ENCODE measurements at places on chromosomes 13 and 19. TPM values are rescaled to one million over a fixed set of nuclear protein-coding genes. Genes with fewer than 3 reads are reported as not detected.
A peak's percentile ranks its signal among the peaks of the same experiment; 100 is the strongest.

DNA sequence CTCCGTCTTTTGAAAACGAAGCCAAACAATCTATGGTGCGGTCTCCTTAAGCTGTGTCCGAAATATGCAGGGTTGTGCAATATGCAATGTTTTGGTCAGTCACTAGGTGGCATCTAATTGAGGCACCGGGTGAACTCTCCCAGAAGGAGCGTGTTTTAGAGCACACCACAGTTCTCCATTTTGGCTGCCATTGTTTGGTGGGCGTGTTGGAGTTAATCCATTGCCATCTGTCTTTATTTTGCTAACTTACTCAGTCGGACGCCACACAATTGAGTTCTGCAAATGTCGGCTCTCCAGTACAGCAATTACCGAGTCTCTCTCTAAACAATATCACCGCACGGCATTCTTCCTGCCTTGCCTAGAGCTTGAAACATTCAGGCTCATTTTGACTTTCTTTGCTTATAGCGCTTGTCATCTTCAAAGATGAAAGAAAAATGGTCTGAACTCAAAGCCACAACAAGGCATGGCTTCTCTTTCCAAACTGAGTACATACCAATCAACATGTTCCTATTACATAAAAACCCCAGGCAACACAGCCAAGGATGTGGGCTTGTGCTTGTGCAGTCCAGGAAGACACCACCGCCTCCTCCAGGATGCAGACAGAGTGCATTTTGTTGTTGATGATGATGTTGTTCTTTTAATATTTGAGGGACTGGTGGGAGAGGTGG is 182.0 kb upstream of the SERP2 start:
- no peak for DNase-seq
- H3K36me3 ChIP-seq, result no peaks in the 10 kb centered on the region
- no peak overlapping the region for H3K27ac ChIP-seq
- no peak overlapping the region for H3K4me3 ChIP-seq
- no peaks in the 10 kb centered on the region for H3K27me3 ChIP-seq

DNA sequence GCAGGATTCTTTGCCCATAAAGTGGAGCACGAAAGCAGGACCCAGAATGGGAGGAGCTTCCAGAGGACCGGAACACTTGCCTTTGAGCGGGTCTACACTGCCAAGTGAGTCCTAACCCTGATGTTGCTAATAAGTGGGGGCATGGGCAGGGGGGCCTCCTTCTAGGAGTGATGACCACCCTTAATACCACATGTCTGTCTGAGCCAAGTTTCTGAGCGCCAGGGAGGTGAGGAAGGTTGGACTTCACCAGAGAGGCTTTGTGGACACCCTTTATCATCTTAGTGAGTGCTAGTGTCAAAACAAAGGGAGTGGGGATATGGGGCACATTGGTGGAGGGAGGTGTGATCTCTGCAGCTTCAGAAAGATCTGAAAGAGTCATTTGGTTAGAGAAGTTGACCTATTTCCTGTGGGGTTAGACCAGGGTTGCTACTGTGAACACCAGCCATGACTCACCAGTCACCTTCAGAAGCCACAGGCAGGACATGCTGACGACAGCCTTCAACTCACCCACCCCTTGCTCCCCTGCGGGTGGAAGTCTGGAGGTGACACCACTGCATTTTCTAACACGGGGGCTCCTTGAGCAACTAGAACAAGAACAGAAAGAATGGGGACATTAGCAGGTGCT is 8.8 kb downstream of the ALOX5AP start:
- H3K4me1 ChIP-seq, result peaks cover 38% of the 10 kb centered on the region
- H3K4me3 ChIP-seq, result no peak overlapping the region
- peak overlapping the region; percentile 85 for H3K27ac ChIP-seq
- H3K36me3 ChIP-seq, result no peaks in the 10 kb centered on the region

DNA sequence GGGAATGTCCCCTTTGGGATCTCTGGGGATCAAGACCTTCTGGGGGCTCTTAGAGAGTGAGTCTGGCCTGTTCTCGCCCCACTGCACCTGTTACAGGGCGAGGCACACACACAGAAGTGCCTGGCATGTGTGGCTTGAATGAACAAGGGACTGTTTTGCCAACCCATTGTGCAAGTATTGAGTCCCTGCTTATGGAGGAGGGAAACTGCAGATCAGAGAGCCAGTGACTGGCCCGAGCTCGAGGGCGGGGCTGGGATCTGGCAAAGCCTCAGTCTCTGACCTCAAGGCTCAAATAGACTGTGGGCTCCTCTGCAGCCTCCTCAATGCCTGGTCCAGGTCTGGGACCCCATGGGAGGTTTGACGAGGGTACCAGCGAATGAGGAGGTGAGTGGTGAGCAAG is 5.5 kb downstream of the RAVER1 start:
- H3K27ac ChIP-seq, result no peak overlapping the region
- H3K4me1 ChIP-seq, result peaks cover 10% of the 10 kb centered on the region
- peaks cover 32% of the 10 kb centered on the region for H3K36me3 ChIP-seq
- no peak for DNase-seq
- H3K27me3 ChIP-seq, result no peaks in the 10 kb centered on the region

- H3K27ac ChIP-seq, result no peak overlapping the region
- no peak for DNase-seq
- no peak overlapping the region for H3K4me3 ChIP-seq
- H3K36me3 ChIP-seq, result no peaks in the 10 kb centered on the region
- no peaks in the 10 kb centered on the region for H3K27me3 ChIP-seq
These were observed 3.4 kb upstream of the N4BP2L1 start for GRCh38 chr13:32431361-32431760.

- H3K27me3 ChIP-seq, result no peaks in the 10 kb centered on the region
- H3K4me3 ChIP-seq, result no peak overlapping the region
- H3K27ac ChIP-seq, result no peak overlapping the region
- no peaks in the 10 kb centered on the region for H3K36me3 ChIP-seq
These were observed 50.7 kb downstream of the UGGT2 start for GRCh38 chr13:96002322-96003131.

GRCh38 chr19:5112681-5113575 is 144.0 kb downstream of the KDM4B start:
- no peak overlapping the region for H3K27ac ChIP-seq
- no peaks in the 10 kb centered on the region for H3K27me3 ChIP-seq
- peak; percentile 56 for DNase-seq
- H3K36me3 ChIP-seq, result peaks cover 4% of the 10 kb centered on the region
- H3K4me1 ChIP-seq, result no peaks in the 10 kb centered on the region

DNA sequence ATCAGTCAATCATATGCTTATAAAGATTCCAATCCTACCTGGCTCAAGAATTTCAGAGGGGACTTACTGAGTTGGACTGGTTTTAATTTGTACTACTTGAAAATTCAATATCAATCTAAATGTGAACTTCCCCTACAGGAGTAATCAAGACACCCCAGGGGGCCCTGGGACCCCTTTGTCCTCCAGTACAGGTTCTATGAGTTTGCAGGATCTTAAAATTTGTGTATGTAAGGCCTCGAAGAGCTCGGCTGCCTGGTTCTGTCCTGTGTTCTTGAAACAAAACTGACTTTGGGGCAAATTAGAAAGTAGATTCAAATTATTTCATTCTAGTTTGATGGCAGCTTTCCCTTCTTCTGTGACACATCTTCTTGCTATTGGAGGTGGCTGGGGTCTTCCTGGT is 261.3 kb downstream of the KCNRG start:
- no peaks in the 10 kb centered on the region for H3K4me1 ChIP-seq
- no peaks in the 10 kb centered on the region for H3K36me3 ChIP-seq
- DNase-seq, result no peak
- H3K4me3 ChIP-seq, result no peak overlapping the region
- H3K27me3 ChIP-seq, result no peaks in the 10 kb centered on the region

DNA sequence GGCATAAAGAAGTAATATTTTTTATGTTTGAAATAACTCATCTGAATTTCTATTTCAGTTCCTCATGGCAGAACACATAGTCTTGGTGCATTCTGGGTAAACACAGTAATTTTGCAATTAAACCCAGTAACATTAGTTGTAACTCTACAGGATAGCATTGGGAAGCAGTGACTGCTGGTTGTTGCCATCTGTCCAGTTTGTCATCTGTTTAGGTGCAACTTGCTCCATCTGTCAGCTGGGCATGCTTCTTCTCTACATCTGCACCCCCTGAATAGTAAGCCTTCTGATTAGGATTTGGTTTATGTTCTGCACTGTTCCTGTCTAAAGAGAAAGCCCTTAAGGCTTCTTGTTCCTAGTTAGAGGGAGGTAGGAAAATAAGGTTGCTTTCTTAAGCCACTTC is 63.5 kb upstream of the CSNK1A1L start:
- no peak for DNase-seq
- H3K36me3 ChIP-seq, result no peaks in the 10 kb centered on the region
- no peaks in the 10 kb centered on the region for H3K27me3 ChIP-seq
- H3K27ac ChIP-seq, result no peak overlapping the region
- no peaks in the 10 kb centered on the region for H3K4me1 ChIP-seq
- no peak overlapping the region for H3K4me3 ChIP-seq

GRCh38 chr13:44088411-44088810 is 208.7 kb downstream of the LACC1 start:
- no peaks in the 10 kb centered on the region for H3K36me3 ChIP-seq
- DNase-seq, result no peak
- no peaks in the 10 kb centered on the region for H3K4me1 ChIP-seq

GRCh38 chr19:51822325-51822724 is 27.4 kb downstream of the FPR3 start:
- H3K4me1 ChIP-seq, result no peaks in the 10 kb centered on the region
- no peaks in the 10 kb centered on the region for H3K27me3 ChIP-seq
- DNase-seq, result no peak
- H3K4me3 ChIP-seq, result no peak overlapping the region
- H3K27ac ChIP-seq, result peak overlapping the region; percentile 28

- H3K4me3 ChIP-seq, result no peak overlapping the region
- H3K27ac ChIP-seq, result no peak overlapping the region
- no peak for DNase-seq
- H3K4me1 ChIP-seq, result no peaks in the 10 kb centered on the region
These were observed 507.0 kb downstream of the DACH1 start for GRCh38 chr13:71360041-71360440.

GRCh38 chr13:30440910-30441703 is 18.8 kb downstream of the UBE2L5 start:
- H3K4me3 ChIP-seq, result no peak overlapping the region
- no peaks in the 10 kb centered on the region for H3K27me3 ChIP-seq
- H3K4me1 ChIP-seq, result peaks cover 12% of the 10 kb centered on the region
- DNase-seq, result no peak
- H3K36me3 ChIP-seq, result no peaks in the 10 kb centered on the region

- H3K36me3 ChIP-seq, result no peaks in the 10 kb centered on the region
- H3K4me3 ChIP-seq, result no peak overlapping the region
- no peaks in the 10 kb centered on the region for H3K27me3 ChIP-seq
- no peaks in the 10 kb centered on the region for H3K4me1 ChIP-seq
- DNase-seq, result no peak
- H3K27ac ChIP-seq, result no peak overlapping the region
These were observed 80.9 kb upstream of the ADGRE5 start for GRCh38 chr19:14300303-14300702.

DNA sequence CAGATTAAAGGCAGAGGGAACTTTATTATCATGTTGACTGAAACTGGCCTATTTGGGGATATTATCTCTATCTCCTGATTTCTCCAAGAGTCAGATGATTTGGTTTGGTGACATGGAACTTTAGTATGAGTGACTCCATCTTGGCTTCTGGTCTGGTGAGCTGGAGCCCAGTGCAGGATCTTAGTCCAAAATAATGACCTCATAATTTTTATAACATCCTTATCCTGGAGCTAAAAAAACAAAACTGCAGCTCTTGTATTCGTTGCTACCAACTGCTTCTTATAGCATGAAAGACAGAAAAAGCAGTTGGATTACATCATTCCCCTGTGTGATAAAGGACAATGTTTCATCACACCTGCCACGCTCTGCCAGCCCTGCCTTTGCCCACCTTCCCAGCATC is 39.3 kb upstream of the RNF17 start:
- DNase-seq, result no peak
- H3K4me1 ChIP-seq, result no peaks in the 10 kb centered on the region
- no peak overlapping the region for H3K27ac ChIP-seq
- no peaks in the 10 kb centered on the region for H3K36me3 ChIP-seq
- no peaks in the 10 kb centered on the region for H3K27me3 ChIP-seq

DNA sequence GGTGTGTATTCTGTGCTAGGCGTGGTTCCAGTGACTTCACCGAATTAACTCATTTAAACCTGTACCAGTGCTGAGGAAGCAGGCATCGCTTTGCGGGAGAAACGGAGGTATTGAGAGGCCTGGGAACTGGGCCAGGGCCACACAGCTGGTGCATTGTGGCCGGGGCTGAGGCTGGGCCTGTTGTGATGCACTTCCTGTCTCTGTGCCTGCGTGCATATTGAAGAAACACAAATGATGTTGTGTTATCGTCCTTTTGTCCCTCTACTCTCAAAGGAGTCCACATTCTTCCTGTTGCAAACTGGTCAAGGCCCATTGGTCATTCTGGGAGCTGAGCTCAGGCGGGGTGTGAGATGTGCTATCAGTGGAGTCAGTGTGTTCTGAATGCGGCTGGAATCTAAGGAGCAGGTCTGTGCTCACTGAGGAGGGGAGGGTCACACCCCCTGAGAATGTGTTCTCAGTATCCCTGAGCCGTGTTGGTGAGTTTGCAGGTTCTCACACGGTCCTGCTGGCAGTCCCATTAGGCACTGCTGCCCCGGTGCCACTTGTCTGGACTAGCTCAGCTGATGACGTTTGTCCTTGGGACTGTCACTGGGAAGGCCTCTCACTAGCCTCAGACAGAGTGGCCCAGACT is 62.1 kb downstream of the ARHGEF7 start:
- H3K36me3 ChIP-seq, result peaks cover 2% of the 10 kb centered on the region
- H3K4me3 ChIP-seq, result no peak overlapping the region

The BBC3 gene
- 7.4 TPM for total RNA-seq

The PSG11 gene
- total RNA-seq, result not detected

The GZMM gene
- total RNA-seq, result 6.1 TPM

The PSG6 gene
- not detected for total RNA-seq

The NCAN gene
- total RNA-seq, result not detected

The MCF2L gene
- 55.9 TPM for total RNA-seq

The LPAR6 gene
- total RNA-seq, result 33.2 TPM

The MAP3K10 gene
- total RNA-seq, result 18.9 TPM

The FCAR gene
- 2.5 TPM for total RNA-seq

The S1PR5 gene
- total RNA-seq, result 2.1 TPM

All from upper lobe of left lung (tissue), 6 donors.